ENCODE measurements at places on chromosomes 16 and 17. TPM values are rescaled to one million over a fixed set of nuclear protein-coding genes. Genes with fewer than 3 reads are reported as not detected.
A peak's percentile ranks its signal among the peaks of the same experiment; 100 is the strongest.

GRCh38 chr17:67491681-67492024, 114.6 kb downstream of the PITPNC1 start:
- no peak for DNase-seq

TBC1D3D gene
- 0.92 TPM for total RNA-seq

DNA sequence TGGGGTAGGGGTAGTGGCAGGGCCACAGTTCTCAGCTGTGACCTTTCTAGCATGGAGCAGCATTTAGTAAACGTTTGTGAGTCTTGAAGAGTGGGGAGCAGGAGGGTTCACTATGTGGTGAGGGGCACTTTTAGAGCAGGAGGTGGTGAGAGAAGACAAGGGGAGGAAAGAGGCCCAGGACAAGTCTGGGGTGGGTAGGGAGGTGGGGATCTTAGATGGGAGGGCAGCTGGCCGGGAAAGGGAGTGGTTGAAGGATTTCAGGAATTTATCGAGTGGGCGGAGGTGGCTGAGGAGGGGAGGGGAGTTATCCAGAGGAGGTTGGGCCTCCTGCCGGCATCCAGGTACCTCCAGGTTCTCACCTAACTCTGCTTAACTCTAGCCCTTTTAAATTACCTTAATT, 1.9 kb downstream of the CLEC16A start:
- DNase-seq = no peak

GRCh38 chr16:50360779-50361178, 8.0 kb downstream of the BRD7 start:
- DNase-seq = no peak

- no peak for DNase-seq
Observed at GRCh38 chr17:45425984-45426413, 6.7 kb downstream of the ARHGAP27 start.

CLDN7 gene
- 98.7 TPM for total RNA-seq

- DNase-seq = no peak
Observed at GRCh38 chr17:42669977-42670788, 6.6 kb downstream of the PLEKHH3 start.

- peak; percentile 59 for DNase-seq
Observed at GRCh38 chr16:83713597-83713996, 94.2 kb upstream of the HSBP1 start.

- no peak for DNase-seq
Observed at GRCh38 chr17:27551701-27552248, 79.2 kb upstream of the LGALS9 start.

RNF151 gene
- total RNA-seq = not detected

SEPTIN12 gene
- not detected for total RNA-seq

GRCh38 chr17:30173649-30174048, 57.0 kb downstream of the NSRP1 start:
- no peak for DNase-seq

DNA sequence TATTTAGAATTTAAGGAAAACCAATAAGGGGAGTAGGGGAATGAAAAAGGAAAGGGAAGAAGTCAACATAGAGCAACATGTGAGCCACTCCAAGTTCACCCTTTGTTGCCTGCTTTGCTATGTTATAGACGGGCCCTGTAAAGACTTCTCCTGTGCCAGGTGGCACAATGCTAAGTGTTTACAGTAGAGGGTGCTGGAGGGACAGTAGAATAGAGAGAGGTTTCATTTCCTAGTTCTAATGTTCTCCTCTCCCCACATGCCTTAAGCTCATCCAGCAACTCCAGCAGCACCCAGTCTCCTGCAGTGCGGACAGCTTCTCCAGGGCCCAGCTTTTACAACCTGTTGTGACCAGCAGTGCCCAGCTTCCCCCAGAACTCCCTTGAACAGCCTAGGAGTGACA, 468.0 kb downstream of the HS3ST3B1 start:
- no peak for DNase-seq

GRCh38 chr16:74794668-74795067, 20.0 kb upstream of the FA2H start:
- DNase-seq = no peak

GRCh38 chr17:17843096-17843495, 6.3 kb upstream of the SREBF1 start:
- no peak for DNase-seq

MMP15 gene
- 21.5 TPM for total RNA-seq

GRCh38 chr17:62787366-62787765, 20.7 kb downstream of the MARCHF10 start:
- DNase-seq = no peak

- no peak for DNase-seq
Observed at GRCh38 chr16:1887711-1888354, 15.9 kb upstream of the MEIOB start.

PDILT gene
- not detected for total RNA-seq

- DNase-seq = no peak
Observed at GRCh38 chr17:72236980-72237633, 116.3 kb downstream of the SOX9 start.

- DNase-seq = no peak
Observed at GRCh38 chr17:2335726-2336214, 487 bp downstream of the TSR1 start.

FBXW10B gene
- total RNA-seq = 0.74 TPM

GRCh38 chr16:82874271-82874670, 247.5 kb downstream of the CDH13 start:
- DNase-seq = no peak

- DNase-seq = peak; percentile 63
Observed at GRCh38 chr17:16352667-16353316, 477 bp downstream of the CENPV start.

PRSS21 gene
- total RNA-seq = 26.5 TPM

DNA sequence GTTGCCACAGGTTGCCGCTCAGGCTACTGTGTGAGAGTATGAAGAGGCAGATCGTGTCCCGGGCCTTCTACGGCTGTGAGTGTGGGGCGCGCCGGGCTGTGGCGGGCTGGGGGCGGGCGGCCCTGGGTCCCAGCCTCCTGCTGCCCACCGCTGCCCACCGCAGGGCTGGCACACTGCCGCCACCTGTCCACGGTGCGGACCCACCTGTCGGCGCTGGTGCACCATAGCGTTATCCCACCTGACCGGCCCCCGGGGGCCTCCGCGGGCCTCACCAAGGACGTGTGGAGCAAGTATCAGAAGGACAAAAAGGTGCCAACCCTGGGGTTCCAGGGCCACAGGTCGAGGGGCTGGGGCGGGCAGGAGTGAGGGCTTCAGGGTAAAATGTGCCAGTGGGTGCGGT, 28.7 kb downstream of the MNT start:
- no peak for DNase-seq

SLC2A4 gene
- 1.1 TPM for total RNA-seq

- no peak for DNase-seq
Observed at GRCh38 chr17:37295888-37296287, 79.9 kb upstream of the C17orf78 start.

DNA sequence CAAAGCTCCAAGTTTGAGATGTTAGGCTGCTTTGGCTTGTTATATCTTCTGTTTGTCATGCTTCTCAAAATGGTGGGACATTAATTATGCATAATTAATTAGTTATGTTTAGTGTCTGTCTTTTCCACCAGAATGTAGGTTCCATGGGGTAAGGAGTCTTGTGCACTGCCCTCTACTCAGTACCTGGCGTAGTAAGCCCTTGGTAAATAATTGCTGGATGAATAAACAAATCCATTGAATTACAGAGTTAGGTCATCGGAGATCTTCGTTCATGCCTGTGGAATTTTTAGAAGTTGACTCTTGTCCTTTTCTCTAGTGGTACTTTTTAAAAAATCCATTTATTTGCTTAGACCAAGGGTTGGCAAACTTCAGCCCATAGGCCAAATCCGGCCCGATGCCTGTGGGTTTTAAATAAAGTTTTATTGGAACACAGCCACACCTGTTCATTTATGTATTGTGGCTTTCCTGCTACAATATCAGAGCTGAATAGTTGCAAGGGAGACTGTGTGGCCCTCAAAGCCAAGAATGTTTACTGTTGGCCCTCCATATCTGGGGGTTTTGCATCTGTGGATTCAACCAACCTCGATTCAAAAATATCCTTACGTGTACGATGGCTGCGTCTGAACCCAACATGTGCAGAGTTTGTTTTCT, 524.8 kb upstream of the EEF2KMT start:
- no peak for DNase-seq

DNA sequence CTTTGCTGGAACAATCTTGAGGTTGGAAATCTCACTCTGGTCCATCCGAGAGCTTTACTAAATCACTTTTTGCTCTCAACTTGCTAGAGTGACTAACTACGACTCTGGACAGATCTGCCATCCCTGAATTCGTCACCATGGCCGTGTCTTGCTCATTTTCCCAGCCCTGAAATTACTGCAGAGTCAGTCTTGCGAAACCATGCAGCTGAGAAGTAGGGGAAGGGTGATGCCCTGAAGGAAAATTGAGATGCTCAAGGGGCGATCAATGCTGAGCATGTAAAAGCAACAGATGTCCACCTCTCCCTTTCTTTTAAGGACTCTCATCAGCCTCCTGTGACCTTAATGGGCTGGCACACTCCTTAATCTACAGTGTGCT, 18.8 kb downstream of the PCTP start:
- DNase-seq = no peak

CCP110 gene
- total RNA-seq = 23.9 TPM

DNA sequence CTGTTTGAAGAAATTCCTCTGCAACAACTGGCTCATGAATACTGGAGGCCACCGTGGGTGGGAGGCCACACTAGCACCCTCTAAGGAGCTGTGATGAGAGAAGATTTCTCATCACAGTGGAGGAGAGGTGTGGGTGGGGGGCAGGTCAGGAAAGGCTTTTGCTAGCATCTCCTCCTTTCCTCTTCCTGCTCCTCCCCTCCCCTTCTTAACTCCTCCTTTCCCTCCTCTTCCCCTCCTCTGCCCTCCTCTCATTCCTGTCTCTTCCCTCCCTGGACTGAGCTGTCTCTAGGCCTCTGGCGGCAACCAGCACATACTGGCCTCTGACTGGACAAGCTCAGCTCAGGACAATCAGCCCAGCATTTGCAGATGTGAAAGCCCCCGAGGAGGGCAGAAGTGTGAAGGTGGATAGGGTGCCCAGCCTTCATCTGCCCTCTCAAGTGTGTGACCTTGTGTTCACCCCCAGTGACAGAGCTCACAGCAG, 19.0 kb upstream of the LHX1 start:
- no peak for DNase-seq

C16orf54 gene
- 11.2 TPM for total RNA-seq

DNA sequence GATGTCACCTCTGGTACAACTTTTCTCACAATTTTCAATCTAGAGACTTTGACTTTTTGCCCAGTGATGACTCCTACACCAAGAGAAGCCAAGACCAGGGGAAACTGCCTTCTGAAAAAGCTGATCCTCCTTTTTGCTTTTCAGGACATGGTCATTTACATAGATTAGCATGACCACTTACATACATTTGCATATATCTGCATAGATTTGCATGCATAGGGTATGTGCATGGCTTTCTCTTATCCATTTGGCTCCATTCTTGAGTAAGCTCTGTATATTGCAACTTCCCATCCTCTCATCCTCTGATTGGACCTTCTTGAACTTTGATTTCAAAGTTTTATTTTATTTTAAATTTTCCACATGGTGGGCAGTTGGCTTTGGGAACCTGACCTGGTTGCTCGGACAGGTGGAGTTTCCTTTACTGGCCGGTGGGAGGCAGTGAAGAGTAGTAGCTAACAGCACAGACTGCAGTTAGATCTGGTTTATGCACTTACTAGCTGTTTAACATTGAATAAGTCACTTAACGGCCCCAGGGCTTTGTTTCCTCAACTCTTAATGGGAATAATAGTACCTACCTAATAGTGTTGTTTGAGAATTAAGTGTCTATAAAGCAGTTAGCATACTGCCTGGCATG, 92.9 kb downstream of the GPR139 start:
- DNase-seq = no peak

MYL4 gene
- total RNA-seq = 3.0 TPM

HIGD1B gene
- 22.3 TPM for total RNA-seq

GRCh38 chr17:75645889-75646637, 12.8 kb downstream of the SMIM5 start:
- DNase-seq = peak; percentile 89

- no peak for DNase-seq
Observed at GRCh38 chr17:18933102-18934058, 18.6 kb upstream of the SLC5A10 start.

DNA sequence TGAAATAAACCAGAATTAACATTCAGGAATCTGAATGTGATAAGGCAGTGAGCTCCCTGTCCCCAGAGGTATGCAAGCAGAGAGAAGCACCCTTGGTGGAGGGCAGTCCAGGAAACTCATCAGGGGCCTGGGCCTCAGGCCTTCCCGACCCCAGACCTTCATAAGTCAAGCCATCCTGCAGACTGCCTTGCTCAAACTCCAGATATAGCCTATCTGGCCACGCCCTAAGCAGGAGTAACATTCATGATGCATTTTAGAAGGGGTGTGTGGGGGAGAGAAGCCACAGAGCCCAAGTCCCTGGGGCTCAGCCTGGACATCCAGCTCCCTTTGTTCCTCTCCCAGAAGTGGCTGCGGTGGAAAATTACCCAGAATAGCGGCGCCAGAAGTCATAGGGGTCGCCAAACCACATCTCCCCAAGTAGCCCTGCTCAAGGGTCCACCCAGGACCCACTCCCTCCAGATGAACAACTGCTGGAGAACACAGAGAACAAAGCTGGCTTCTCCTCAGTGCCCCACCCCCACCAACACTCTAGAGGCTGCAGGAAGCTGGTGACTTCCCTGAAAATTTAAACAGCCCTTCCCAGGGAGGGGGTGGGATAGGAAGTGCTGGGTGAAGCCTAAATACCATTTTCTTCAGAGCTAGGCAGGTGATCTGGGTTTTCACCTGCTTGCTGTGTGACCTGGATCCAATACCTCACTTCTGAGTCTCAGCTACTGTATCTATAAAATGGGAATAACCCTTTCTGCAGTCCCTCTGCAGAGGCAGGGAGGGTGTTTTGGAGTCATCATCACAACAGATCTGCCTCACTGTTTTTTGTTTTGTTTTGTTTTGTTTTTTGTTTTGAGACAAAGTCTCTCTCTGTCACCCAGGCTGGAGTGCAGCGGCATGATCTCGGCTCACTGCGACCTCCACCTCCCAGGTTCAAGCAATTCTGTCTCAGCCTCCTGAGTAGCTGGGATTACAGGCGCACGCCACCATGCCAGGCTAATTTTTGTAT, 1.5 kb upstream of the SREBF1 start:
- peak; percentile 79 for DNase-seq

- DNase-seq = no peak
Observed at GRCh38 chr17:39084558-39084957, 66.9 kb downstream of the PLXDC1 start.

TP53TG3E gene
- not detected for total RNA-seq

FDXR gene
- total RNA-seq = 12.6 TPM

CALB2 gene
- total RNA-seq = 1.6 TPM

LAT gene
- 17.8 TPM for total RNA-seq

Measured in lower lobe of right lung (tissue), 2 donors.